ENCODE measurements at places on chromosomes 4 and X. TPM values are rescaled to one million over a fixed set of nuclear protein-coding genes. Genes with fewer than 3 reads are reported as not detected.

GRCh38 chrX:52082578-52082977 lies 13.6 kb upstream of the MAGED4B start:
- no peak for DNase-seq
- H3K4me1 ChIP-seq, result no peaks in the 10 kb centered on the region
- no peak overlapping the region for H3K4me3 ChIP-seq

DNA sequence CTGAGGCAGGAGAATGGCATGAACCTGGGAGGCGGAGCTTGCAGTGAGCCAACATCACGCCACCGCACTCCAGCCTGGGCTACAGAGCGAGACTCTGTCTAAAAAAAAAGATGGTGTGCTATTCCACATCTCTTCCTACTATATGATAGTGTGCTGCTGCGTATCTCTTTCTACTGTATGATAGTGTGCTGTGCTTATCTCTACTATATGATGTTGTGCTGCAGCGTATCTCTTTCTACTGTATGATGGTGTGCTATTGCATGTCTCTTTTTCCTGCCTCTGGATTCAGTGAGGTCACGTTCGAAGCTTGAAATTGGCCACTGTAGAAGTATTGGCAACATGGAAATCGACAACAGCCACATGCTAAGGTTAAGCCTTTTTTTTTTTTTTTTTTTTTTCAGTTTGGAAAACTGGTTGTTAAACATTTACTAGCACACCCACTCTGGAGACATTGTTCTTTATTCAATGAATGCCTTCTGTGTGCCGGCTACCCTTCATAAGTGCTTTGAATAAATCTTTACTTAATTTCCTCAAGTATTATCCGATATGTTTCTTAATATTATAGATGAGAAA lies 31.0 kb downstream of the ARFIP1 start:
- no peak overlapping the region for H3K4me3 ChIP-seq
- no peaks in the 10 kb centered on the region for H3K27me3 ChIP-seq
- peaks cover 13% of the 10 kb centered on the region for H3K36me3 ChIP-seq

- no peaks in the 10 kb centered on the region for H3K36me3 ChIP-seq
- H3K4me1 ChIP-seq, result no peaks in the 10 kb centered on the region
- H3K27me3 ChIP-seq, result no peaks in the 10 kb centered on the region
- DNase-seq, result no peak
- H3K4me3 ChIP-seq, result no peak overlapping the region
Observed at GRCh38 chrX:72376124-72376523, 70.4 kb upstream of the CITED1 start.

- no peak for DNase-seq
- no peak overlapping the region for H3K4me3 ChIP-seq
- no peaks in the 10 kb centered on the region for H3K36me3 ChIP-seq
- H3K27me3 ChIP-seq, result no peaks in the 10 kb centered on the region
- no peak overlapping the region for H3K27ac ChIP-seq
Observed at GRCh38 chr4:48078862-48079655, 55.0 kb downstream of the TXK start.

- no peaks in the 10 kb centered on the region for H3K27me3 ChIP-seq
- H3K36me3 ChIP-seq, result no peaks in the 10 kb centered on the region
- H3K4me1 ChIP-seq, result no peaks in the 10 kb centered on the region
- H3K4me3 ChIP-seq, result no peak overlapping the region
- no peak overlapping the region for H3K27ac ChIP-seq
Observed at GRCh38 chr4:166657261-166657660, 577.0 kb downstream of the SPOCK3 start.

GRCh38 chr4:25760518-25761157 lies 102.2 kb downstream of the SEL1L3 start:
- no peaks in the 10 kb centered on the region for H3K4me1 ChIP-seq
- H3K27me3 ChIP-seq, result no peaks in the 10 kb centered on the region
- no peak overlapping the region for H3K4me3 ChIP-seq
- peaks cover 27% of the 10 kb centered on the region for H3K36me3 ChIP-seq
- H3K27ac ChIP-seq, result no peak overlapping the region
- peak; percentile 19 for DNase-seq

DNA sequence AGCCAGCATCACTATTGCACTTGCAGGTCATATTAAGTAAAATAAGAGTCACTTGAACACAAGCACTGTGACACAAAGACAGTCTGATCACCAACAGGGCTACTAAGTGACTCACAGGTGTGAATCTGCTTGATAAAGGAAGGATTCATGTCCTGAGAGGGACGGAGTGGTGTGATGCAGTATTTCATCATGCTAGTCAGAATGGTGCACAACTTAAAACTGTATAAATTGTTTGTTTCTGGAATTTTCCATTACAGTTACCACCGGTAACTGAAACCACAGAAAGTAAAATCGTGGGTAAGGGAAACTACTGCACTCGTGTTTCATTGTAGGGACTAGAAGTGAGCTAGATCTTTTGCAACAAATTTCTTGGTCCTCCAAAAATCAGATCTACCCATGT lies 109.7 kb downstream of the ELOVL6 start:
- H3K4me1 ChIP-seq, result peaks cover 1% of the 10 kb centered on the region
- DNase-seq, result no peak
- no peak overlapping the region for H3K27ac ChIP-seq
- no peaks in the 10 kb centered on the region for H3K27me3 ChIP-seq

GRCh38 chrX:110425222-110426154 lies 66.8 kb downstream of the RTL9 start:
- DNase-seq, result no peak
- H3K27me3 ChIP-seq, result no peaks in the 10 kb centered on the region
- no peak overlapping the region for H3K4me3 ChIP-seq

Gene STARD8
- 0.81 TPM for polyA plus RNA-seq

Gene C4orf50
- polyA plus RNA-seq, result not detected

DNA sequence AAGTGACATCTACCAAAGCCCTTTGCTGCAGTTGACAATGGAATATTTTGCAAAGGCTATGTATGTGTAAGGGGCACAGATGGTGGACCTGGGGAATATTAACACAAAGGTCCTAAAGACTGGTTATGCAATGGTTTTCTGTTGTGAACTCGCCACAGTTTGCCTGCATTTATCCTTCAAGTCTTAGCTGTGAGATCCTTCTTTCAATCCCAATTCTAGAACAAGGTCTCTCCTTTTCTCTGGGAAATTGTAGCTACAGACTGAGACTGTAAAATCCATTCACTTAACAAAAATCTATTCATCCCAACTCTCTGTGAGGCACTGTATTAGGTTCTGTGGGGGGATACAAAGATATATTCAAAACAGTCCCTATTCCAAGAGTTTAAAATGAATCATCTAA lies 250.4 kb downstream of the GPM6A start:
- no peaks in the 10 kb centered on the region for H3K27me3 ChIP-seq
- no peak overlapping the region for H3K4me3 ChIP-seq
- H3K4me1 ChIP-seq, result no peaks in the 10 kb centered on the region
- H3K36me3 ChIP-seq, result no peaks in the 10 kb centered on the region
- no peak overlapping the region for H3K27ac ChIP-seq
- DNase-seq, result no peak

DNA sequence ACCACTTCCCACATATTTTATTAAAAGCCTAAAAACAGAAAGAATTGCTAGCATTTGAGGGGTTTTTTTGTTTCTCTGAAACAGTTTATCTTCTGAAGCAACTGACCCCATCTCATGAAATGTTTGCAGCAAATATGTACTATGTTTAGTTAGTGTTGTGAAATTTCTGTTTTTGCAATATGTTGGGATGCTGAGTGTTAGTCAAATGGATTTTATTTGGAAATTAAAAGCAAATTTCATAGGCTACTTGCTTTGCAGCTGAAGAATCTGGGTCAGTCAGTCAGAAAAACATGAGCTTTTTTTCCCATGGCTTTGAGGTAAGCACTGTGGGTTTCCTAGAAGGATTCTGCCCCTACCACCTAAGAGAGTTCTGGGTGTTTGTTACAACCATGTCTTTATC lies 184.9 kb upstream of the DKK2 start:
- no peak overlapping the region for H3K4me3 ChIP-seq
- H3K27ac ChIP-seq, result no peak overlapping the region
- H3K36me3 ChIP-seq, result no peaks in the 10 kb centered on the region
- H3K27me3 ChIP-seq, result peaks cover 1% of the 10 kb centered on the region
- no peaks in the 10 kb centered on the region for H3K4me1 ChIP-seq

Gene ENAM
- 4.5 TPM for polyA plus RNA-seq

DNA sequence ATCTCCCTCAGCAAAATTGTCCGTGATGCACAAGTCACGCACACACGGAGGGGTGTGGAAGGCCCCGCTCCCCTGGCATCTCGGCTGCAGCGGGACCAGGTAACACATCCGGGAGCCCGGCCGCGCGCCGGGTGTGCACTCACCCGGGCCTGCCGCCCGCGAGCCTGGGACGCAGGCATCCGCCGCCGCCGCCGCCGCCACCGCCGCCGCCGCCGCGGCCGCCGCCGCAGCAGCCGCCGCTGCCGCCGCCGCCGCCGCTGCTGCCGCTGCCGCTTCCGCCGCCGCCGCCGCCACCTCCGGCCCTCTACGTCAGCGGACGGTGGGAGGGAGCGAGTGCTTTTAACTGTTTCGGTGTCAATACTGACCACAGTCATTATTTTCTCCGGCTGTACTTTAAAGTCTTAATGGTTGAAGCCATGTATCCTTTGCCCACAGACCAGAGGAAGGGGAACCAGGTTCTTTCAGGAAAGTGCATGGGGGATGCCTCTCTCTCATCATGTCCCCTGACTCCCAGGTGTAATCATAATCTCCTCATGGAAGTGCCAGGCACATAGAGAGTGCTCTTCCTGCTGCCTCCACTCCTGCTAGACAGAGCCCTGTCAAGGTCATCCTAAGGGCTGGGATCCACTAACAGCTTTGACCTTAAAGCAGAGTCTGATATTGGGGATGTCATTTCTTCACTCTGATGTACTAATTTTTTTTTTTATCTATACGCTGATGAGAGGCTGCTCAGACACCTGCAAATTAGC lies 38.0 kb downstream of the MAGEE2 start:
- no peaks in the 10 kb centered on the region for H3K4me1 ChIP-seq
- H3K27me3 ChIP-seq, result no peaks in the 10 kb centered on the region
- DNase-seq, result peak; percentile 2
- H3K4me3 ChIP-seq, result peak overlapping the region; percentile 44
- H3K27ac ChIP-seq, result peak overlapping the region; percentile 58
- no peaks in the 10 kb centered on the region for H3K36me3 ChIP-seq

Gene FAAH2
- 1.3 TPM for polyA plus RNA-seq

DNA sequence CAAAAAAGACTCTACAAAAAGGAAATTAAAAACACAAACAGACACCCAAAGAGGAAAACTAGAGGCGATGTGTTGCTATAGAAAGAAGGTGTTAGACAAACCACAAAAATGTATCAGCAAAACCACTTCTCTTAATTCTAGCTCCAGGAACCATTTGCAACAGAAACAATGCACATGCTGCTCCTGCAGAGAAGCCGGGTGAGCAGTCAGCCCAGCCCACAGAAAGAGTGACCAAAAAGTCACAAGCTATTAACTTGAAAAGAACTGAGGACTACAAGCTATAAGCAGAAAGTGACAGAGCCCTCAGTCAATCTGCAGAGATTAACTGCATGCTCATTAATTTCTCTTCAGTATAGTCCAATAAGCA lies 96.2 kb upstream of the KLHL13 start:
- H3K36me3 ChIP-seq, result no peaks in the 10 kb centered on the region
- no peak overlapping the region for H3K27ac ChIP-seq
- no peak overlapping the region for H3K4me3 ChIP-seq

GRCh38 chr4:177596035-177596434 lies 153.8 kb upstream of the AGA start:
- DNase-seq, result no peak
- H3K4me3 ChIP-seq, result no peak overlapping the region
- no peaks in the 10 kb centered on the region for H3K36me3 ChIP-seq
- no peaks in the 10 kb centered on the region for H3K27me3 ChIP-seq
- no peaks in the 10 kb centered on the region for H3K4me1 ChIP-seq

DNA sequence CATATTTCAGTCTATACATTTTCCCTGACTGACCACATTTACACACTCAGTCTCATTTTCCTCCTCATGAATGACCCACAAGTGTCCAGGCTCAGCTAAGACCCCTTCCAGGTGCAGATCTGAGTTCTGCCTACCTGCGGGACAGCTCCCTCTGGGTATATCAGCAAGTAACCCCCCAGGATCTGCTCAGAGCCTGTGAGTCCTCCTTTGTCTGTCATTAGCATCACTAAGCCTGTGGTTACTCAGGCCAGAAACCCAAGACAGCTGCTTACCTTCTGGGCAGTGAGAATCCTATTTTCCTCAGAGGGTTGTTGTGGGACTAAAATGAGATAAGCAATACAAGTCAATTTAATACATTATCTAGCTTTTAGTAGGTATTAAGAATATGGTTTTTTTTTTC lies 487.6 kb upstream of the BOD1L1 start:
- H3K27me3 ChIP-seq, result no peaks in the 10 kb centered on the region
- DNase-seq, result no peak
- H3K4me1 ChIP-seq, result no peaks in the 10 kb centered on the region
- H3K36me3 ChIP-seq, result no peaks in the 10 kb centered on the region
- no peak overlapping the region for H3K27ac ChIP-seq
- no peak overlapping the region for H3K4me3 ChIP-seq

GRCh38 chr4:86500527-86500926 lies 93.6 kb upstream of the PTPN13 start:
- no peak overlapping the region for H3K4me3 ChIP-seq
- peak; percentile 5 for DNase-seq
- no peaks in the 10 kb centered on the region for H3K4me1 ChIP-seq
- no peaks in the 10 kb centered on the region for H3K36me3 ChIP-seq

Gene ARHGAP6
- not detected for polyA plus RNA-seq

GRCh38 chr4:66197451-66197850 lies 527.2 kb upstream of the EPHA5 start:
- no peak overlapping the region for H3K4me3 ChIP-seq
- DNase-seq, result no peak
- H3K36me3 ChIP-seq, result no peaks in the 10 kb centered on the region
- no peaks in the 10 kb centered on the region for H3K27me3 ChIP-seq
- H3K4me1 ChIP-seq, result no peaks in the 10 kb centered on the region

GRCh38 chr4:43457866-43458265 lies 565.4 kb downstream of the GRXCR1 start:
- H3K4me3 ChIP-seq, result no peak overlapping the region
- H3K36me3 ChIP-seq, result no peaks in the 10 kb centered on the region
- no peak for DNase-seq
- no peaks in the 10 kb centered on the region for H3K27me3 ChIP-seq

- H3K27me3 ChIP-seq, result no peaks in the 10 kb centered on the region
- no peaks in the 10 kb centered on the region for H3K4me1 ChIP-seq
- H3K4me3 ChIP-seq, result no peak overlapping the region
- no peak for DNase-seq
- no peak overlapping the region for H3K27ac ChIP-seq
Observed at GRCh38 chr4:143203577-143203976, 18.9 kb downstream of the USP38 start.

DNA sequence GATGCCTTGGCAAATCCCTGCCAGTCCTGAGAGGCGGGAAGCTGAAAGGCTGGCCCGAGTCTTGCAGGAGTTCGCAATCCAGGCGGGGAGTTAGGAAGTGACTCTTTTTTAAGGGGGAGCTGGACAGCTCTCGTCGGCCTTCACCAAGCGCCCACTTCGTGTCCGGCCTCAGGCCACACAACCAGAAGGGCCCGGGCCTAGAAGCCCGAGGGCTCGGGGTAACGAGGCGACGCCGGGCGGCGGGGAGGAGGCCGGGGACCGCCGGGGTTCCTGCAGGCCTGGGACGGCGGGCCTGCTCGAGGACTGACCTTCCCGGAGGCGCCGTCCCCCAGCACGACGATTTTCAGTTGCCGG lies 395 bp downstream of the RAB28 start:
- peak overlapping the region; percentile 58 for H3K27ac ChIP-seq
- H3K27me3 ChIP-seq, result no peaks in the 10 kb centered on the region

Data from small intestine (tissue), 16 donors.